ENCODE measurements at places on chromosomes 13 and 19.

DNA sequence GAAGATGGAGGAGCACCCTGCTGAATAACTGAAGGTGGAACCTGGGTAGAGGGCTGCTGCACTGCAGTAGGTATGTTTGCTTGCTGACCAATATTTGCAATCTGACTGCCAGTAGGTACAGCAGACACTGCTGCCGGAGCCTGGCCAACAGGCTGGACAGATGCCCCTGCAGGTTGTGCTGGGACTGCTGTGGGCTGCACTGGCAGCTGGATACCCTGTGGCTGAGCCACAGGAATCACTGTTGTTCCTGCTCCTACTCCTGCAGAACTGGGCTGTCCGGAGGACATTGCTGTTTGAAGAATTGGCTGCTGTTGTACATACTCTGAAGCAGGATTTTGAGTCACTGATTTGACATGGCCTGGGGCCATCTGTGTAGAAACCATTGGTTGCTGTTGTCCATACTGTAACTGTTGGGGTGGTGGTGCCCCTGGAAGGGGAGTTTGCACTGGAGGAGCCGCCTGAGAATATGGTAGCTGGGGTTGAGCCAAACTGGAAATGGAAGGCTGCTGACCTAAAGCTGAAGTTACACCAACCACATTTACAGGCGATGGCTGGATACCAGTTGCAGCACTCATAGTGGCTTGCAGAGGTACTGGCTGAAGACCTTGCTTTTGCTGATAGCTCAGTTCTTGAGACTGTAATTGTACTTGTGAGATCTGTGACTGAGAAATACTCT lies 2.2 kb downstream of the TSC22D1 start:
- peak; percentile 83 for DNase-seq

DNA sequence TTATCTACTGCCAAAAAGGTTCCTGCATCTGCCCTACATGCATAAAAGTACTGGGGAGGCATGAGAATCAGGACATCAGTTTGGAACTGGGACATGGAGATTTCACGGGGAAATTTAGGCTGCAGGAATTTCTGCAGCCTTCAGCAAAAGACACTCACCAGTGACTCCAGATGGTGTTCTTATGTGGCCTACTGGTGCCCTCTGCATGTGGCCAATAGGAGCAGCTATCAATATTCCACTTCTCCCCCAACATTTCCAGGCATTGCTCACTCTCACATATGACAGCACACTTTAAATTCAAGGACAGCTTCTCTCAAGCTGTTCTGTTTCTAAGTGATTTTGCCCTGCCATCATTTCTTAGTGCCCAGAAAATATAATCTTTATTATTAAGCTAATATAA lies 570.5 kb upstream of the ARGLU1 start:
- DNase-seq = no peak

- DNase-seq = peak; percentile 96
These were observed at the start of gene SNAPC2 for GRCh38 chr19:7919610-7920518. Gene SNAPC2, plus strand, starts transcription at chr19:7920338. Its CDS starts 29 bp downstream, at chr19:7920367.

DNA sequence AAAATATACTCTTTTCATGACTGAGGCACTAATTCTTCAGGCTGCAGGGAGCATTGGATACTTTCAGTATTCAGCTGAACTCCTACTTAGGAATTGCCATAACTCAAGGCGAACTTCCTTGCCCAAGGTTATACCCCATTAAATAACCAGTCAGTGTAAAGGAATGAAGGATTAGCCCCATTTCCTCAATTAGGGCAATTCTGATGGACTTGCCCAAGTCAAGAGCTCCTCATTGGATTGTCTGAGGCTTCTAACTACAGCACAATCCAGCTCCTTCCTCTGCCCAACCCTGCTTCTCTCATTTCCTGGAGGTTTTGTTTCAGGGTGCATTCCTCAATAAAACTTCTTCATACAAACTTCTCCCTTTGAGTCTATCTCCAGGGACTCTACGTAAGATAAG lies 329.2 kb downstream of the LIG4 start:
- DNase-seq = no peak

DNA sequence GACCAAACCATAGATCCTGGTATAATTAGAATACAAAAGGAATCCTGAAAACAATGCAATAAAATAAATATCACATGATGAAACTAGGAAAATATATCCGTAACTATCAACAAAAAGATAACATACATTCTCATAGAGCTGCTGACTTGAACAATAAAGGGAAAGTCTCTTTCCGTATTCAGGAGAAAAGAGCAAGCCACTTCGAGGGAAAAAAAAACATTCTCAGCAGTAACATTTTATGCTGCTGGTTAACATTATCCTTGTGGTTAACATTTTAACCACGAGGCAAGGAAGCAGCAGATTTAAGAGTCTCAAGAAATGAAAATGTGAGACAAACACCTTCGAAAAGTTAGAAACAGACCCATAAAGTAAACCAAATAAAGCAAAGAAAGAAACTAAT lies 25.8 kb downstream of the NALCN start:
- DNase-seq = peak; percentile 26

DNA sequence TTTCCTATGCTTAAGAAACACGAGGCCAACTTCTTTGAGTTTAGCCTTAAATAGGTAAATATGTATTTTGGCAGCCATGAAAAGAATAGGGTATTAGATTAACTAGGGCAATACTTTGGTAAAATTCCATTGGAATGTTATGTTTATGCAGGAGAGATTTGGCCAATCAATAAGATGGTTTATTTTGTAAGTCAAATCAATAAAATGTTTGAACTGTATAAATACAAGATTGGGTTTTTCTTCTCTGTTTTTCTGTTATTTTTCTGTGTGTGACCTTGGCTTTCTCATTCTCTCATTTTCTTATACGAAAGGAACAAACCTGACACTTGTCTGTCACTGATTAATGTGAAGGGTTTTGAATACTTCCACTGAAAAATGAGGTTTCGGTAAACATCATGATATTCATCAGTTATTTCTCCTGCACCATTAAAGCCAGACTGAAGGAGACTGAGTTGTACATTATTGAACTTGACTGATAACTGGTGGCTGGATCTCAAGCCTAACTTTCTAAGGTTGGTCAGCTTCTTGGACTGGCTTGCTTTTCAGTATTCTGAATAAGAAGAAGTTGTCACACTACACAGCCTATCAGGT lies 8.6 kb downstream of the FRY start:
- no peak for DNase-seq

DNA sequence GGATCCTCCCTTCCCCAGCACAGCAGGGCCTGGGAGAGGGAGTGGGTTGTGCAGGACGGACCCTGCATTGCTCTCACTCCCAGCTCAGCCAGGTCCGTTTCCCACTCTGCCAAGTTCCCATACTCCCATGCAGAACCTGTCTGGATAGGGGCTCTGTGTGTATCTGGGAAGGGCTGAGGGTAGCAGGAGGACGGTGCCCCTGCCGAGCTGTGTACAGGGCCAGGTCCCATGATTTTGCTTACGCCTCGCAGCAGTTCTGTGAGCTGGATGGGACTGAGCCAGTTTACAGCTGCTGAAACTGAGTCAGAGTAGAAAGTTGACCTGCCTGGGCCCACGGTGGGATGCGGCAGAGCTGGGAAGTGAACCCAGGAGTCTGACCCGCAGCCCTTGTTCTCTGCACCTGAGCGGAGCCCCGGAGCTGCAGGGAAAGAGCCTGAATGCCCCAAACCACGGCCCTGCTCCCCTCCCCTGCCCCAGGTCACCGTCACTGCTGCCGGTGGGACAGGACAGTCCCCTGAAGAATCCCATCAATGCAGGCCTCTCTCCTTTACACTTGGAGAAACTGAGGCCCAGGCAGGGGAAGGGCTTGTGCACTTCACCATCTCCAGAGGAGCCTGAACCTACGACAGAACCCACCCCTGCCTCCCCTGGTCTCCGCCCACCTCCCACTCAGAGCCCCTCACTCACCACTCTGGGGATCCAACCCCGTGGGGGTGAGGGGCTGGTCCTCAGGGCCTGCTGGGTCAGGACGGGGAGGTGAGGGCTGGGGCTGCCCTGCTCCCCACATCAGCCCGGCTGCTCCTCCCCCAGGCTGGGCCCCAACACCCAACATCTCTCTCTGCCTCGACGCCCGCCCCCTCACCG lies 3.5 kb downstream of the LILRB5 start:
- DNase-seq = no peak

DNA sequence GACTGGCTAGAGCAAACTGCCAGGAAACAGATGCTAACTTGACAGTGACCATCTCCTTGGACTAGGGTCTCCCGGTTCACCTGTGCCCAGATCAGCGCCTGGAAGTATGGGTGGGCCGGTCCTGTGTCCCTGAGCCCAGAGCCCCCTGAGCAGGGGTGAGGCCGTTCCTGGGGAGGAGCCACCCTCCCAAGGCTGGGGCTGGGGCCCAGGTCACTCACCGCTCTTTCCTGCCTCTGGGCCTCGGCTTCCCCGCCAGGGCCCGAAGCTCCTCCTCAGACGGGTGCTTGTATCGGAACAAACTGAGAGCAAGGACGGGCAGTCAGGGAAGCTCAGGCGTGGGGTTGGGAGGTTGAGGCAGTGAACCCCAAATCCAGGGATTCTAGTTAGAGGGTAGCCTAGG lies 5.4 kb downstream of the TMEM161A start:
- no peak for DNase-seq

DNA sequence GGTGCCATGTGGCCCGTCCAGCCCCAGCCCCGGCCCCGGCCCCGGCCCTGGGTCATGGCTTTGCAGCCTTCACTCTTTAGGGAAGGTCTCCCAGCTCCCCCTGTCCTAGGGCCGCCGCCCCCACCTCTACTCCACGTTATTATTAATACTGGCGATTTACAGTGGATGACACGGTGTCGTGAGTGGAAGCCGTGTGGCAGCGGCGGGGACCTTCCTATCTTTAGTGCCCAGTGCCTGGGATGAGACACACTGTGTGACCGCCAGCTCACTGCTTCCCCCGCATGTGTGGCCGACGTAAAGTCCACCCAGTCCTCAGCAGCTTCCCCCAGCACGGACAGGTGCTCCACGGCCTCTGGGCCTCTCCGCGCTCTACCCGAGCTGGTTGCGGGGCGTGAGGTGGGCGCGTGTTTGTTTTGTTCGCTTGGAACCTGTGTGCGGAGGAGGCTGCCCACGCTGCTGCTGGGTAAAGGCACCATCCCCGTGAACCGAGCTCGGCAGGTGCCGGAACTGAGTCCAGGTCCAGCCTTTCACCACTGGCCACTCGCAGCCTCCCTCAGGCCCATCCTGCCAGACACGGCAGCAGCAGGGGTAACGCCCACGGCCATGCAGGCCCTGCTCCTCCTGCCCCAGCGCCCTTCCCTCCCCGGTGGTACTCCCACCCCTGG lies 70.9 kb upstream of the MCF2L start:
- no peak for DNase-seq

DNA sequence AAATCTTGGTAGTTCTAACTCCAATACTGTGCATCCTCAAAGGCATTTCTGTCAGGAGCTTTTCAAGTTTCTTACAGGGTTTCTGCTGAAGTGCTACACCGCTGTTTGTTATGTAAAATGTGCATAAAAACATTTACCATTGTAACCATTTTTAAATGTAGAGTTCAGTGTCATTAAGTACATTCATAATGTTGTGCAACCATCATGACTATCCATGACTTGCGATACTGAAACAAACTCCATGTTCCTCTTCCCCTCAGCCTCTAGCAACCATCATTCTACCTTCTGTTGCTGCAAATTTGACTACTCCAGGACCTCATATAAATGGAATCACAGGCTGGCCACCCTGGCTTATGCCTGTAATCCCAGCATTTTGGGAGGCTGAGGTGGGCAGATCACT lies 14.4 kb upstream of the SLC25A42 start:
- no peak for DNase-seq

DNA sequence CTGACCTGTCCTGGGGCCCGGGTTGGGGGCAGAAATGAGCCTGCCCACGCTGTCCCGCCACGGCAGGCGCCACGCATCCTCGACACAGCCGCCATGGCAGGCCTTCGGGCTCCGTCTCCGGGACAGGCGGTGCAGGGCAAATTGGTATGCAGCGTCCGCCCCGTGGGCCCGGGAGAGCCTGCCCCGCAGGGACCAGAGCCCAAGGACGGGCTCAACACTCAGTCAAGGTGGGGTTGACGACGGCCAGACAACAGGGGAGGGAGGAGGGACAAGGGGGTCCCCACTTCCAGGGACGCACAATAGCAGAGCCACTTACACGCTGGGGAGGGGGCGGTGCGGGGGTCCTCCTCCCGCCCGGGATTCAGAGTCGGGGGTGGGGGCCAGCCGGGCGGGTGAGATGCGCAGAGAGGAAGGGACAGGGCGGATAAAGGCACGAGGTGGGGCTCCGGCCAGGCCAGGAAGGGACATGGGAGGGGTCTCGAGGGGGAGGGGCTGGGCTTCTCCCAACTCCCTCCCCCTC lies 1.2 kb downstream of the CTXN1 start:
- no peak for DNase-seq

DNA sequence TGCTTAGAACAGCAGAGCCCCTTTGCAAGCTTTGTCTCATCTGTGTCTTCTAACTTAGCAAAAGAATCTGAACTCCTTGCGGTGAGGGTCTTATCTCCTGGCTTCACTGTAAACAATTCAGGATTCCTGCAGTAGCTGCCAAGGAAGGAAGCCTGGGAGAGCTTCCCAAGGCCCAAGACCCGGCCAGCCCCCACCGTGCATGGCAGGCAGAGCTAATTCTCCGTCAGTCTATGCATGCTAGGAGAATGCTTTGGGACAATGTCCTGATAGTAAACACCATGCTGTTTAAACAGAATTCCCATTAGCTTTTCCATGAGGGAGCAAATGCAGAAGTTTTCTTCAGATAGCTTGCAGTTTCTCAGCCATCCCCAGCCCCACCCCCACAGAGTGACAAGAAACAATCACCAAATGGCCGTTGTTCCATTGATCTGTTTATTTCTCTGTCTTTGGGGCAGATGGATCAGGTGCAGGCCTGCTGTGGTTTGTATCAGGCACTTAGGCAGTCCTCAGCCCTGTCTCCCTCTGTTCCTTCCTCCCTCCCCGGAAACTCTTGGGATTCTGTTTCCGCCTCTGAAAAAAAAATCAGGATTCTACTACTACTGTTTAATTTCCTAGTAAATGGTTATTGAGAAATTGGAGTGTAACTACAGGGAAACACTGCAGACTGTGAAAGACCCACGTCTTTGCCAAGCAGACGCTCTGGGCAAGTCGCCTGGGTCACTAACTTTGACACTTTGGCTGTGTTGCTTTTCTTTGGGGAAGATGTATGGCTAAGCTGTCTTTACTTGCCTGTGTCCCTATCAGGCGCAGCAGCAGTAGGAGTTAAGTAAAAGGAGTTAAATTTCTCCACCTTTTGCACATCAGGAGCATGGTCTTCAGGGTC lies 40.7 kb upstream of the SPATA13 start:
- DNase-seq = no peak

GRCh38 chr19:47106821-47107201 lies 6.8 kb downstream of the ZC3H4 start:
- no peak for DNase-seq

DNA sequence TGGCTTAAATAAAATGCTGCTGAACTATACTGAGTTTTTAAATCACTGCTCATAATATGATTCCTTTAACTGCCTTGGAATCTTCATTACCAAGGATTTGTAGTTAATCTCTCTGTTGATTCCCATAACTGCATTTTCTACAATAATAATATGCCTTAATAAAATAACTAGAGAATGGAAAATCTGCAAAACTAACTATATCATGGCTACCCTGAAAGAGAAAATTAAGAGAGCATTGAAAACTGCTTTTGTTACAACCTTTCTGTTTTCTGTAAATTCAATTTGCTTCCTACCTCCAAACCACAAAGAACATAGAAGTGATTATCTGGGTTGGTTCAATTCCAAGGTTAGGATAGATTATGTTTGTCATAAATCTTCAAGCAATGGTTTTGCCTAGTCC lies 202.8 kb upstream of the ATXN8OS start:
- DNase-seq = no peak
